ENCODE measurements at places on chromosomes 5 and 9.

DNA sequence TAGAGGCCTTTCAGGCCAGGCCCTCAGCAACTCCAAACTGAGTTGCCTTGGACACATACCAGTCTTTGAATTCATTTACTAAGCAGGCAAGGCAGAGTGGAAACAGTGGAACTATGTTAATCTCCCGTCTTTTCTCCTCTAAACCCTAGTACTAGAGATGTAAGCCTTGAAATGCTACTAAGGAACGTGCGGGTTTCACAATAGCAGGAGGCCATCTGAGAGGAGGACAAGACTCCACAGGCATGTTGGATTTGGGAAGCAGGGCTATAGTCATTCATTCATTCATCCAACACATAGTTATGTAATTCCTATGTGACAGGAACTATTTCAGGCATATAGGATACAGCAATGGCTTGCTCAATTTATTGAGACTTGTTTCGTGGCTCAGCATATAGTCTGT is 3.3 kb upstream of the OCLN start:
- DNase-seq = no peak

GRCh38 chr5:172114875-172115422 is 73.1 kb downstream of the STK10 start:
- DNase-seq = peak; percentile 70

DNA sequence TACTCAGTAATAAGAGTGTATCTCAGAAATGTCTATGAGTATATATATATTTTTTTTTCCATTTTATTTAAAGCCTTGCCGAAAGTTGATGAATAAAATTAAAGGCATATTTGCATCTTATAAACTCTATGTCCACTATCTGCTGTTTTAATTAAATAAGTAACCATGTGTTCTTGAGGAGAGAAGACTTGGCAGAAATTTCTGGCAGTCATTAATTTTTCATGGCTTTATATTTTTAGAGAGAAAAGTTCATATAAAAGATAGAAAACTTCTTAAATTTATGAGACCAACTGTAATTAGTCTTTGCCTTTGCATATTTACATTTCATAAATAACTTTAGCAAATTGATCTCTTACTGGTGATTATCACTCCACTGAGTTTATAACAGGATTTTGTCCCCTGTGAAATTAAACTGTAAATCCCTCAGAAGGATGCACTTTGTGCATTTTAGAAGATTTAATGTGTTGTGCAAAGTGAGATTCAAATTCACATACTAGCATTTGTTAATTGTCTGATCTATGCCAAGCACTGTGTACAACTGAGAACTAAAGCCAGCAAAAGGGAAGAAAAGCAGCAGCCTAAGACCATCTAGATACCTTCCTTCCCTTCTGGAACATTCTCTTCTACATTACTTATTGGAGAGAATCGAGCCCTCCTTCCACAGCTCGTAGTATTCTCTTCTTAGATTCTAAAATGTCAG is 108.7 kb downstream of the SNCAIP start:
- DNase-seq = no peak

DNA sequence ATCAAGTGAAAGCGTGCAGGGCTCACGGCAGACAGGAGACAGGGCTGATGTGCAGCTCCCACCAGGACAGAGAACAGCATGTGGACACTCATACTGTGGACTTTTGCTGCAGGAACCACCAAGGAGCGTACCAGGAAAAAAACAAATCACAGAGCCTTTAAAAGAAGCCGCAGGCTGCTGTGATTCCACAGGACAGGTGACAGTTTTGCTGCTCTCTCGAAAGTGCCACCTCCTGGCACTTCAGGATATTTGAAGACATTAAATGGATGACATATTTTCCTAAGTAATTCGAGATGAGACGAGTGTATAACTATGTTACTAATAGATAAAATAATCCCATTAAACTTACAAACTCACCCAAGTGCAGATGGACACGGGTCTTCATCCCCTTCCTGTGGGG is 29.3 kb downstream of the ZDHHC11 start:
- DNase-seq = no peak

DNA sequence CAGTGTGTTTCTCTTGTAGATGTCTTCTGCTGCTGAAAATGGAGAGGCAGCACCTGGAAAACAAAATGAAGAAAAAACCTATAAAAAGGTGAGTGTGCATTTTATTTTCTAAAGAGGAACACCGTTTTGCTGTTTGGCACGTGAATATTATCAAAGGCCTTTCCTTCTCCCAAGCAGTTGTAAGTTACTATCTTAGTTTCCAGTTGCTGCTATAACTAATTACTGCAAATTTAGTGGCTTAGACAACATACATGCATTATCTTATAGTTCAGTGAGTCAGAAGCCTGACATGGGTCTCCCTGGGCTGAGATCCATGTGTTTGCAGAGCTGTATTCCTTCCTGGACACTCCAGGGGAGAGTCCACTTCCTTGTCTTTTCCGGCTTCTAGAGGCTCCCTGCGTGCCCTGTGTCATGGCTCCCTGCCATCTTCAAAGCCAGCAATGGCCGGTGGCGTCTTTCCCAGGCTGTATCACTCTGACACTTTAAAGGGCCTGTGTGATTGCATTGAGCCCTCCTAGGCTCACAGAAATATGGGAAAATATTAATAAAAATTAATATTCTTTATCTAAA is 117.6 kb downstream of the PIP5K1B start:
- DNase-seq = no peak

DNA sequence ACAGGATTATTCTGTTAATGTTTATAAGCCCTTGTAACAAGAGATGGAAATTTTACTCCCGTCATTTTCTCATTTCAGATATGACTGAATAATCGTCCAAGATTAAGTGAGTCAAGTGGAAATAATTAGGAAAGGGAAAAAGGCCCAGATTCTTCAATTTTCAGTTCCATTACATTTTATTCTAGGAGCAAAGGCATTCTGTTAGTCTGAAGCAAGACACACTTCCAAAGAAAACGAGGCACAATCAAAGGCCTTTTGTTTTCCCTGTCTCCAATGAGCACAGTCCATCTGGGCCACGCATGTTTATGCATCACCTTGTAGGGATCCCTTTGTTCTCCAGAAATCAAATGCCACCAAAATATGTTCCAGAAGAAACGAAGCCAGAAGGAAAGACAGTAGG is 382.9 kb upstream of the RFX3 start:
- no peak for DNase-seq

GRCh38 chr5:123279136-123279535 is 144.1 kb downstream of the CEP120 start:
- no peak for DNase-seq

- peak; percentile 31 for DNase-seq
Observed at GRCh38 chr5:143386725-143387124, 16.8 kb downstream of the NR3C1 start.

DNA sequence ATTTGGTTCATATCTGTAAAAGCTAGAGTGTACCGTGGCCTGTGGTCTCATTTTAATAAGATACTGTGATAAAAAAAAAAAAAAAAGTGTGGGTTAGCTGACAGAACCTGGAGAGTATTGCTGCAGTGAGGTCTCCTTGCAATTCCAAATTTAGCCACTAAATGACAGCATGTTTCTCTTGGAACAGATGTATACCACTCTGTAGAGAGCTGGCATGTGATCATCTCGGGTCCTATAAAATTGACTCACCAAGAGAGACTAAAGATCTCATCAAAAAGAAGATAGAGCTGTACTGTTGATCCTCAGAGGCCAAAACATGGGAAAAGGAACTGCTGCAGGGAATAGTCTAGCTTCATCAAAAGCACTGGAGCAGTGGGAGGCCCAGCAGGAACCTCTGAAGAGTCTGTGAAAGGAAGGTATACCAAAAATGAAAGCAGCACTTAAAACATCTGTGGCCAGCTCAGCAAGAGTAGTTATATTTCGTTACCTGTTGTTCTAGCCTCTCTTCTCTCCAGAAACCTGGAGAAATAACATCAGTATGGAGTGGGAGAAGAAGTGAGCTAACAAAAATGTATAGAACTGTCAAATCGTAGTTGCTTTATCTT is 826.8 kb downstream of the EFNA5 start:
- no peak for DNase-seq

- DNase-seq = no peak
Observed at GRCh38 chr9:87464992-87465378, 32.7 kb upstream of the DAPK1 start.

- no peak for DNase-seq
Observed at GRCh38 chr9:113796646-113797426, 79.3 kb upstream of the ZNF618 start.

All from CD4-positive, alpha-beta T cell treated with Interleukin-2 at 100 ng/mL for 4 hours (primary cell).